Pons (tissue), 1 donor: ENCODE measurements at places on chromosomes 16 and 17.

DNA sequence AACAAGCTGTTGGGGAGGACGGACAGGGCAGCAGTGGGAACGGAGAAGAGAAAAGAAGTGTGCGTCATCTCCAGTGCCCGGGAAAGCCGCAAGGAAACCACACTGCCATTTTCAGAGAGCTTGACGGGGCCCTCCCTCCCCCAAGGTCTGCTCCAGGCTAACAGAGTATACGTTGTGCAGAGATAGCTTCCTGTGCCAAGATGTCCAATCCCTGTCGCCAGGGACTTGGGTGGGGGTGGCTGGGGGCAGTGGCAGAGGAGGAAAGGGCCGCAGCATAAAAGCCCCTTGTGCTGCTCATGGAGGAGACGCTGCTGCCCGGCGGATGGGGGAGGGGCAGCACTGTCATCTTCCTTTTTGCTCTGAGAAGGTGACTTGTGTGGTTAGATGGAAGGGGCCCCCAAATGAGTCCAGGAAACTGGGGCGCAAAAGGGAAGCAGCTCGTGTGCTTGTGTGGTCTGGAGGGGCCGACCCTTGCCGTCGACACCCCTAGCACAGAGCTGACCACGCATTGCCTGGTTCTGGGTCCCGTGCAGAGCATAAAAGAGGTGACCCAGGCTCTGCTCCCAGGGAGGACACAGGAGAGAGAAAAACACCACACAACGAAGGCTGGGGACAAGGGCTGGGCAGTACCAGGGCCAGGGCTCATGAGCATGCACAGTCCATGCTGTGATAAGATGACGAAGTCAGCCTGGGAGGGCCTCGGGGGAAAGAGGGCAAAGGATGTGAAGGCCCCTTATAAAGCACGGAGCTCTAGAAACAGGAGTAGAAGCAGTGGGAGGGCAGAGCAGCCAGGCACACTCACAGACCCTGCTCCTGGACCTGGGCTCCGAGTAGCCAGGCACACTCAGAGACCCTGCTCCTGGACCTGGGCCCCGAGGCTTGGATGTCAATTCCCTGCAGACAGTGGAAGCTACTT lies 372.7 kb downstream of the SLC39A11 start:
- DNase-seq = no peak

- no peak for DNase-seq
Observed at GRCh38 chr16:27421961-27422740, 20.2 kb downstream of the IL21R start.

GRCh38 chr17:4144422-4144747 lies 1.4 kb downstream of the CYB5D2 start:
- DNase-seq = no peak

- no peak for DNase-seq
Observed at GRCh38 chr17:4354862-4355514, 11.5 kb downstream of the UBE2G1 start.
